ENCODE measurements at places on chromosomes 1 and 21.

DNA sequence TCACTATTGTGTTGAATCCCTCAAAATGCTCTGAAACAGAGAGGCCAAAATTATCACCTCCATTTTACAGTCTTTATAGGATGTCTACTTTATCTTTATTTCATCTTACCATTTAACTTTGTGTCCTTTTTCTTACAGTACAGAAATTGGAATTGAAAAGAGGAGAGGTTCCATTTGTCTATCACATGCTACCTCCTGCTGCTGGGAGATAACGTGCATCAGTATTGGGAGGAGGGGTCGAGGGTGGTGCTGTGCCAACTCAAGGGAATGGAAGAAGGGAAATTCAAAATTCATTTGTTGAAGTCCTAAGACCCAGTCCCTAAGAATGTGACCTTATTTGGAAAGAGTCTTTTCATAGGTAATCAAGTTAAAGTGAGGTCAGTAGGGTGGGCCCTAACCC is 85.3 kb downstream of the HHIPL2 start:
- no peaks in the 10 kb centered on the region for H3K36me3 ChIP-seq
- H3K27ac ChIP-seq: no peak overlapping the region
- no peak overlapping the region for H3K4me3 ChIP-seq
- H3K4me1 ChIP-seq: peaks cover 12% of the 10 kb centered on the region
- no peak for DNase-seq

- no peak overlapping the region for H3K27ac ChIP-seq
- no peaks in the 10 kb centered on the region for H3K27me3 ChIP-seq
- no peaks in the 10 kb centered on the region for H3K4me1 ChIP-seq
- no peaks in the 10 kb centered on the region for H3K36me3 ChIP-seq
- no peak for DNase-seq
- no peak overlapping the region for H3K4me3 ChIP-seq
These were observed 474.3 kb upstream of the C1orf87 start for GRCh38 chr1:60547821-60548220.

DNA sequence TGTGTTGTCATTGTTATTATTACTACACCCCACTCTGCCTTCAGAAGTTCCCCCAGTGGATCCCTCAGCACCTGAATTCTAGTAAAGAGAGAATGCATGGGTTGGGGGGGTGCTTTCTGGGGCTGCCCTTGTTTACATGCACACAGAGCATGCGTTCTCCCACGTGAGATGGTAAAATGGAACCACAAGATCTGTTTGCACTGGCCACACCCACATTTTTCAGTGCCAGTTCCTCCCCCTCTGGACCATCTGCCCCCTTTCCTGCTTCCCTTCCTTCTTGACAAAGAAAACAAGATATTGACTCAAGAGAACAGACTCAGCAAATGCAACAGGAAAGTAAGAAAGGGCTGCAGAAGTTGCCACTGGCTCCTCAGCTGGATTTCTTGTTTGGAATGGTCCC is 8.9 kb downstream of the SLC6A17 start:
- no peaks in the 10 kb centered on the region for H3K36me3 ChIP-seq
- H3K27ac ChIP-seq: no peak overlapping the region
- no peak for DNase-seq
- H3K4me1 ChIP-seq: no peaks in the 10 kb centered on the region
- H3K27me3 ChIP-seq: peaks cover 4% of the 10 kb centered on the region

DNA sequence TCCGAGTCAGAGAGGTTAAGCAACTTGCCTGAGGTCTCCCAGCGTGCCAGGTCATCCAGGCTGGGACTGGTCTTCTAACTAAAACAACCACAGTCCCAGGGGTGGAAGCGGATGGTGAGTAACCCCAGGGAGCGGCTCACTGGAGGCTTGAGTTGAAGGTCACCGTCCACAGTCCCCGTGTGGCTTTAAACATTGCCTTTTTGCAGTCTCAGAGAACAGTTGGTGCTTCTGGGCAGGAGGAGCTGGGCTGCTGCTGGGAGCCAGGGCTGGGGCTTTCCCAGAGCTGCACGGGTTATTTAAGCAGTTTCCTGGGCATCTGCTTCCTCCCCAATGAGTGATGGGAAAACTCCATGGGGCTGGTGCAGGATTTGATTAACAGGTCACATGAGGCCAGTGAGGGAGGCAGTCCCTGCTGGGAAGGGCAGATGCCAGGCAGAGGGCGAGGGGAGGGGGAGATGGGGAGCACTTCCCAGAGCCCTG is 12.3 kb downstream of the ARHGEF10L start:
- no peaks in the 10 kb centered on the region for H3K36me3 ChIP-seq
- no peak for DNase-seq
- no peaks in the 10 kb centered on the region for H3K4me1 ChIP-seq
- no peak overlapping the region for H3K27ac ChIP-seq
- no peaks in the 10 kb centered on the region for H3K27me3 ChIP-seq

DNA sequence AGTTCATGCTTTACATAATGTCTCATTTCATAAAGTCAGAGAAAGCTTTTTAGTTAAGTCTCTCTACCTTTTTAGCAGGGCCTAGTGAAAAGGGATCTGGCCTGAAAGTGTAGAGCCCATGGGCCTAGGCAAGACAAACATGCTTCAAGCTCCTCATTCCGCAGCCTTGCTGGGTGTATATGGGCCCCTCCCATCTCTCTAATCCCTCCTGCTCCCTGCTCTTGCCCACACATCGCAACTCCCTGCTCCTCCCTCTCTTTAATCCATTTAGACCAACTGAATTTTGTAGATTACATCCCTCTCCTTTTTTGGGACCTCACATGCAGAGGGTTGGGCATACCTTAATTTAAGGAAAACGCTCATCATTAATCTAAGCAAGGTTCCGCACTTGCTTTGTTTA is 42.3 kb upstream of the CCDC190 start:
- H3K27ac ChIP-seq: no peak overlapping the region
- H3K4me3 ChIP-seq: no peak overlapping the region
- H3K36me3 ChIP-seq: no peaks in the 10 kb centered on the region
- H3K27me3 ChIP-seq: no peaks in the 10 kb centered on the region
- DNase-seq: no peak

DNA sequence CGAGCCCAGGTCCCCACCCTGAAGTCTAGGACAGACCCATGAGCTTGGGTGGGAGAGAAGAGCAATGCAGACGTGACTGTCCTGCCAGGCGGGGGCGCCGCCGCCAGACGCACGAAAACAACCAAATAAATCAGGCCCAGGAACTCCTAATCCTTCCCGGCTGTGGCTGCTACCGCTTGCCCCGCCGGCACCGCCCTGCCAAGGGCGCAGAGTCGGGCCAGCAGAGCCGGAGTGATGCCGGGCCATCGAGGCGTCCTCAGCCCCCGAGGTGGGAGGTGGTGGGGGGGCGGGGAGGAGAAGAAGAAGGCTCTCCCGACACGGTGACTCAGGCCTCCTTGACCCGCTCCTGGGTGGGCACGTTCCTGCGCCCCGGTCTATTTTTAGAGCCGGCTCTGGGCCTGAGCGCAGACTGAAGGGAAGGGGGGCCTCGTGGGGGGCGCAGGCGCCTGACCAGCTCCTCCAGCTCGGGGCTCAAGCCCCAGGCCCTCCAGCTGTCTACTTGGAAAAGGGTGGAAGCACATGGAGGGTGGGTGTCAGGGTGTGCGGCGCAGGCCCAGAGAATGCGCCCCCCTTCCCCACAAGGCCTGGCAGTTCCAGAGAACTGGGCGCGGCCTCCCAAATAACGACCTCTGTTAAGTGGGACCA is 10.7 kb upstream of the COL16A1 start:
- no peaks in the 10 kb centered on the region for H3K36me3 ChIP-seq
- H3K4me3 ChIP-seq: no peak overlapping the region
- DNase-seq: peak; percentile 22

DNA sequence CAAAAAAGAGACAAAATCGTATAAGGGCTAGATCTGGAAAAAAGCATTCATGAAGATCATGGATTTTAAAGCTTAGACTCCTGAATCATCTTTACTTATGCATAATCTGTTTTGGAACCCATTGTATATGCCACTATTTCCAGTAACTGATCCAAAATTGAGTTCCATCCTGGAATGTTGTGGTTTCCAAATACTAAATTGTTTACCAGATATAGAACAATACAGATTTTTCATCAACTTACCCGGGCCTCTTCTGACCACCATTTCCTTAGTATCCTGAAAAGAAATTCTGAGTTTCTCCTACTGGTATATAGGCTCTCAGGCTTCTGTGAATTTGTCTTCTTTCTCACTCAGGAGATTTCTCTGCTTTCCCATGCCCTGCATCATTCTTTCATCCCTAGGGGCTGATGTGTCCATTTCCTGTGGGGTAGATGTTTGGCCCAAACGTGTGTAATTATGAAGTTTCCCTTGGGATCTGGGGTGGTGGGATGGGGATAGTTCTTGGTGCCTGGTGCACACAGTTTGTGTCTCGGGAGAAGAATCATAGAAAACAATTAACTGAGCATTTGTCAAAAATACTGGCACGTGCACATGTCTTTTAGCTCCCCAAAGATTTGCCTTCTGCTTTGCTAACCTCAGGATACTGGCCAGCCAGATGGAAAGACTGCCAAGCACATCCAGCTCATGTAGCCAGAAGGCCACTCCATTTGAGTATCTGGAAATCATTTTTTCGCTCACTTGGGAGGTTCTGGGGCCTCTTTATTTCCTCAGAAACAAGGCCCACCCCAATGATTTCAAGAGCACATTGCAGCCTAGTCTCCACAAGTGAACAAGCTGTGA is 127.8 kb downstream of the NTMT2 start:
- no peaks in the 10 kb centered on the region for H3K36me3 ChIP-seq
- no peaks in the 10 kb centered on the region for H3K27me3 ChIP-seq
- H3K27ac ChIP-seq: no peak overlapping the region
- H3K4me3 ChIP-seq: no peak overlapping the region
- DNase-seq: no peak

DNA sequence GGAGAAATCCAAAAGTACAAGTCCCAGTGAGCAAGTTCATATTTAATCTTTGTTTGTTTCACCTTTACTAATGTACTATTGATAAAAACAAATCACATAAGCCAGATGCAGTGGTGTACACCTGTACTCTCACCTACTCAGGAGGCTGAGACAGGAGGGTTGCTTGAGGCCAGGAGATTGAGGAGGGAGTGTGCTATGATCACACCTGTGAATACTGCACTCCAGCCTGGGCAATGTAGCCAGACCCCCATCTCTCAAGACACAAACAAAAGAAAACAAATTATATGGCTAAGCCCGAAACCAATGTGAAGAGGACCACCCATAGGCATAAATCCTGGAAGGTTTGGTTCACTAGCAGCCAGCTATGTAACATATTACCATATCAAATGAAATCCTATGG is 9.6 kb upstream of the USP24 start:
- H3K27me3 ChIP-seq: no peaks in the 10 kb centered on the region
- H3K4me3 ChIP-seq: no peak overlapping the region
- H3K4me1 ChIP-seq: no peaks in the 10 kb centered on the region

DNA sequence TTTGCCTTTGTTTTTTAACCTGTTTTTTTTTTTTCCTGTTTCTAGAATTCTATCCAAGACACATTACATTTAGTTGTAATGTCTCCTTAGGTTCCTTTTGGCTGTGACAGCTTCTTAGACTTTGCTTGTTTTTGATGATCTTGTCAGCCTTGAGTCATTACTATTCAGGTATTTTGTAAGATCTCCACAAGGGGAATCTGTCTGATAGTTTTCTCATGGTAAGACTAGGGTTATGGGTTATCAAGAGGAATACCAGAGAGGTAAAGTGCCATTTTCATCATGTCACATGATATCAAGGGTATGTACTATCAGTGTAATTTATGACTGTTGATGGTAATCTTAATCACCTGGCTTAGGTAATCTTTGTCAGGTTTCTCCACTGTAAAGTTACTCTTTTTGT is 99.1 kb upstream of the GFI1 start:
- H3K4me3 ChIP-seq: no peak overlapping the region
- no peak overlapping the region for H3K27ac ChIP-seq
- no peak for DNase-seq
- peaks cover 44% of the 10 kb centered on the region for H3K4me1 ChIP-seq

DNA sequence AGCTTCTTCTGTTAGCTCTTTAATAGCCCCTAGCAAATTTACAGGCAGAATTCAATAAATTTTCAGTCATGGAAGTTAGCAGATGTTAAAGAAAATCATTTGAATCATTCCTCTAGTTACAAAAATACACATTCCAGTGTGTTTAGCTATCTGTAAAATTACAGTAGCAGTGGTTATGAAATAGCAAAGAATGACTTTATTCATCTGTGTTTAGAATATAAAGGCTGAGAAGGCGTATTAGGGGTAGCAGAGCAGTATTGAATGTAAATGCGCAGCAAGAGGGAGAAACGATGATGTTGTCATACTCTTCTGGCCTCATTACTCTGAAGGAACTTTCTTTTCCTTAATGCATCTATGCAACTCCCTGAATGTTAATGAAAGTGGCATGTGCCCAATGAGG is 106.2 kb upstream of the CYYR1 start:
- H3K36me3 ChIP-seq: no peaks in the 10 kb centered on the region
- no peak overlapping the region for H3K27ac ChIP-seq
- no peak for DNase-seq
- no peak overlapping the region for H3K4me3 ChIP-seq

DNA sequence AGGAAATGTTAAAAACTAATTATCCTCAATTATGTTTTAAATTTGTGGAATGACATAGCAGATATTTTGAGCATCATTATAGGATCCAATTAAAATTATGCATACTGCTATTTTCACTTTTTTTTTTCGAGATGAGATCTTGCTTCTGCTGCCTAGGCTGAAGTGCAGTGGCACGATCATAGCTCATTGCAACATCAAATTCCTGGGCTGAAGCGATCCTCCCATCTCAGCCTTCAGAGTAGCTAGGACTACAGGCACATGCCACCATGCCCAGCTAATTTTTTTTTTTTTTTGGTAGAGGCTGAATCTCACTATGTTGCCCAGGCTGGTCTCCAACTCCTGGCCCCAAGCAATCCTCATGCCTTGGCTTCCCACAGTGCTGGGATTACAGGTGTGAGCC is 11.3 kb upstream of the SLC1A7 start:
- no peaks in the 10 kb centered on the region for H3K27me3 ChIP-seq
- H3K4me1 ChIP-seq: no peaks in the 10 kb centered on the region

- peaks cover 53% of the 10 kb centered on the region for H3K4me1 ChIP-seq
- peak; percentile 15 for DNase-seq
- peak overlapping the region; percentile 82 for H3K4me3 ChIP-seq
- H3K27ac ChIP-seq: peak overlapping the region; percentile 84
These were observed 1.2 kb downstream of the ATP2B4 start for GRCh38 chr1:203627851-203628200.

DNA sequence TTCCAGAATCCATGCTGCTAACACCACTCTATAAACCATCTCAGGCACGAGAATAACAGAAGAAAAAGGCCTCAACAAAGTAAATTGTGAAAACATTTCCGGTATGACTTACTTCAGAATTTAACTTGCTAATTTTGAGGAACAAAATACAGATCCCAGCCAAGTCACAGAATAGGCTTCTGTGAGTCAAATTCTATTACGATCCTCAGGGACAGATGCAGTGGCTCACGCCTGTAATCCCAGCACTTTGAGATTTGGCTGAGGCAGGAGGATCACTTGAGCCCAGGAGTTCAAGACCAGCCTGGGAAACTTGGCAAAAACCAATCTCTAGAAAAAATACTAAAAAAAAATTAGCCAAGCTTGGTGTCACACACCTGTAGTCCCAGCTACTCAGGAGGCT is 8.8 kb upstream of the CCDC27 start:
- H3K4me1 ChIP-seq: peaks cover 17% of the 10 kb centered on the region
- H3K36me3 ChIP-seq: peaks cover 6% of the 10 kb centered on the region
- H3K27ac ChIP-seq: no peak overlapping the region
- DNase-seq: no peak

GRCh38 chr1:245822996-245823395 is 668.2 kb downstream of the KIF26B start:
- H3K27me3 ChIP-seq: no peaks in the 10 kb centered on the region
- H3K27ac ChIP-seq: no peak overlapping the region
- no peak overlapping the region for H3K4me3 ChIP-seq
- DNase-seq: no peak
- no peaks in the 10 kb centered on the region for H3K36me3 ChIP-seq
- H3K4me1 ChIP-seq: no peaks in the 10 kb centered on the region

GRCh38 chr1:181014477-181015250 is 8.0 kb downstream of the STX6 start:
- H3K36me3 ChIP-seq: no peaks in the 10 kb centered on the region
- H3K4me3 ChIP-seq: no peak overlapping the region
- no peak for DNase-seq
- no peaks in the 10 kb centered on the region for H3K27me3 ChIP-seq
